GDM1 (cell line): ENCODE measurements at places on chromosomes 5 and 9.

DNA sequence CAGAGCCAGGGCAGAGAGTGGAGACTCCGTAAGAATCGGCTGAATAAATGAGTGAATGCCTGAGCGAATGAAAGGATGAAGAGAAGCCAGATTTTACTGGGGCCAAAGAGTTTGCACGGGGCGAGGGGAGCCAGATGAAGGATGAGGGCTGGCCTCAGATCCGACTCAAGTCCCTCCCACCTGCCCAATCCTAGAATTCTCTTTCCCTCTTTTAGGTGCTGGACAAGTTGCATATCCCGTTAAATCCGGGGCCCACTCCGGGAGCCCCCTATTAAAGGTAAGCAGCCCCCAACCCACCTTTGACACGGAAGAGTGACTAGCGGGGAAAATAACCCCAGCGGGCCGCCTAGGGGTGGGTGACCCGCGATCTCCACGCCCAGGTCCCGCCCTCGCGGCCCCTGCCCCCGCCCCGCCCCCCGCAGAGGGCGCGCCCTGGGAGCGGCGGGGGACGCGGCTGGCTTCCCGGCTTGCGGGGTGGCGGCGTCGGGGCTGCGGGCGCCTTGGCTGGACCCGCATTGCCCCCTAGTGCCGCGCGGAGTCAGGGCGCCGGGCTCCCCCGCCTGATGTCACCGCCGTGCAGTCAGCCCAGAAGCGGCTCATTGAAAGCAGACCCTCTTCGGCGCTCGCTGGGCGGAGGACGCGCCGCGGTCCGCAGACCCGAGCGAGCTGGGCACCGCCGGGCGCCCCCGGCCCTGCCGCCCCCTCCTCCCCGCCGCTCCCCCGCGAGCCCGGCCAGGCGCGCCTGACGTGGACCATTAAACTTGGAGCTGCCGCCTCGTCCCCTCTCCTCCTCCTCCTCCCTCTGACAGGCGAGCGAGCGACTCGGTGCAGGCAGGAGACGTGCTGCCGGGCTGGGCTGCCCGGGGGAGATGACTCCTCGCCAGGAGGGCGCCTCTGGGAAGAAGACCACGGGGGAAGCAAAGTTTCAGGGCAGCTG is at the start of gene ADRA1B:
Gene ADRA1B, plus strand, starts transcription at position 579 of the 937 bp plus-strand sequence. CDS start 424 bp downstream, outside the sequence.
- DNase-seq = no peak

DNA sequence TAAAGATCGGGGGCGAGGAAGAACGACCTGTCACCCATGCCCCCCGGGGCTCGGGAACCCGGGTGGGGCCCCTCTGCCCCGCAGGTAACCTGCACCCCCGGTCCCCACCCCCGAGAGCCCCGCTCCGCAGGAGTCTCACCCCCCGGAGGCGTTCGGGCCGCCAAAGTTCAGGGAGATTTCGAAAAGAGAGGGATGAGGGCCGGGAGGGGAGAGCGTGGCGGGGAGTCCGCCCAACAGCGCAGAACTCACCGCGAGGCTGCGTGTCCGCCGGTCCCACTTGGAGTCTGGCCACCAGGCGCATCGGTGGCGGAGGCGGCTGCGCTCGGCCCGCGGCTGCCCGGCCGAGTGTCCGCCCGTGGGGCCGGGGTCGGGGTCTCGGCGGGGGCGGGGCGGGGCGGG is at the start of gene PHF19:
Gene PHF19, minus strand, starts transcription at position 347 of the 399 bp plus-strand sequence. CDS start 2,447 bp downstream, outside the sequence.
- DNase-seq = no peak

GRCh38 chr9:8237096-8237495 is 437.5 kb upstream of the DMAC1 start:
- no peak for DNase-seq

DNA sequence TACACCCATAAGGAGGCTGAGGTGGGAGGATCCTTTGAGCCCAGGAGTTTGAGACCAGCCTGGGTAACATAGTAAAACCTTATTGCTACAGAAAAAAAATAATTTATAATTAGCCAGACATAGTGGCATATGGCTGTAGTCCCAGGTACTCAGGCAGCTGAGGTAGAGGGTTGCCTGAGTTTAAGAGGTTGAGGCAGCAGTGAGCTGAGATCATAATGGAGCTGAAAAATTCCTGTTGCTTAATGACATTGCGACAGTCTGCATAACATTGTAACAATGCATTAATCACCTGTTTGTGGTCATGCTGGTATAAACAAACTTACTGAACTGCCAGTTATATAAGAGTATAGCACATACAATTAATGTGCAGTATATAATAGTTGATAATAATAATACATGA is 214.2 kb downstream of the TRIM32 start:
- DNase-seq = no peak

DNA sequence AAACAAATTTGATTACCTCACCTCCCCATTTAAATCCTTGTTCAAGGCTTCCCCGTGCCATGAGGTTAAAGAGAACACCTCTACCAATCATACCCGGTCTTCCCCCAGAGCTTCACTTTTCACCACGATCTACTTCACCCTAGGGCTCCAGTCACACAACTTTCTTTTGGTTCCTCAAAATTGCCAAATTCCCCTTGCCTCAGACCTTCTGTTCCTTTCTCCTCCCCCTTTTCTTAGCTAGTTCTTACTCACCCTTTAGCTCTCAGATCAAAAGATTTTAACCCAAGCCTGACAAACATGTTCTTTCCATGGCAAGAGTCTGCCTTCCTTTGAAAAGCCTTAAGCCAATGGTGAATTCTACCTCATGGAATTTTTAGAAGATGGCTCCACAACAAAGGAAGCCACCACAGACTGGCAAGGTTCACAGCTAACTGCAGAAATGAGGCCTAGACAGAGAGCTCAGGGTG is 56.7 kb downstream of the MAPKAP1 start:
- DNase-seq = peak; percentile 42

DNA sequence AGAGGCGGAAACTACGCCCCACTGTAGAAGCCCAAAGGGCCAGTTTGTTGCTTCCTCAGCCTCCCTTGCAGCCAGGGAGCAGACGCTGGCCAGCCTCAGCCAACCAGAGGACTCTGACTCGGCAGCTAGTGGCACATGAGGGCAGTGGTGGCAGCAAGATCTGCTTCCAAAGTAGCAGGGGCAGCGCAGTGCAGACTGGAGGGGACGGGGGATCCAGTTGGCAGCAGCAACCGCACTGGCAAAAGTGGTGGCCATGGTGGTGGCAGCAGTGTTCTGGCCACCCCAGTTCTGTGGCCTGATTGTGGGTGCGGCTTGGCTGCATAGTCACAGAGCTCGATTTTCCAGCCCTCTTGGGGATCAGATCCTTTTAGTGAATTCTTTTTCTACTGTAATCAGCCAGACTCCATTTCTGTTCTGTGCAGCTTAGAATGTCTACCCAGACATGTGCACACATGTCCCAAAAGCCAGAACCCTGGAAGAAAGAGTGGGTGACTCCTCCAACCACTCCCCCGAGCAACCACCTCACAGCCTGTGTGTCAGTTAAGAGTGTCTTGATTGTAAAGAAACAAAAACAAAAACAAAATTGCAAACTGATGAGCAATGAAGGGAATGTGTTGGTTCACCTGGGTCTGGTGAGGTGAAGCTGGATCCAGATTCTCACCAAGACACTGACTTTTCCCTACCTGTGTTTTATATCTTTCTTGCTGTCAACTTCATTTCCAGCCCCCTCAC is 11.0 kb upstream of the ZBTB43 start:
- DNase-seq = no peak

DNA sequence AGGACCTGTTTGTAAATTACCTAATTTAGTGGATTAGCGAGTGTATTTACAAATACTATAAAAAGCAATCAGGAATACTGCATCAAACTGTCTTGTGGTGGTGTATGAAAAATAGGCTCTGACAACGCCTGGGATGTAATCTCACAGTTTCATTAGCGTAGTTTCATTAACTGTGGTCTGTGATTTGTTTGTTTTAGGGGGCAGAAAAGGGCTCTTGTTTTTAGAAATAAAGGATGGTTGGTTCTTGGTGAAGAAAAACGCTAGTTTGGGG is 1.4 kb downstream of the SLC44A1 start:
- DNase-seq = no peak

DNA sequence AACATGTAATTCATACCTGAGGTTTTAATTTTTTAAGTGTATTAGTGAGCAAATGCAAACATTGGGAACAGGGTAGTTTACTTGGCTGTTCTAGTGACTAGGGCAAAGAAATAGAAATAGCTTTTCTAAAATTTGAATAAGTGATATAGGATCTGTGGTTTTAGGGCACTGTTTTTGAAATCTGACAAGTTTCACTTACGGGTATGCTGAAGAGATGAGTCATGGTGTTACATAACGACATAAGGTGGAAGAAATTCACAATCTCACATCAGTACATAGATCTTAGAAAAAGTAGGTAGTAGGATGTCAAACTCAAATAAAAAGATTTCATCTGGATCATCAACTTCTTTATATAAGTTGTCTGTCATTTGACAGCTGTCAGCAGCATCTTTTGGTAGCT is 772.3 kb downstream of the MAT2B start:
- DNase-seq = no peak

GRCh38 chr9:4741365-4742089 is 525 bp upstream of the AK3 start:
- no peak for DNase-seq

DNA sequence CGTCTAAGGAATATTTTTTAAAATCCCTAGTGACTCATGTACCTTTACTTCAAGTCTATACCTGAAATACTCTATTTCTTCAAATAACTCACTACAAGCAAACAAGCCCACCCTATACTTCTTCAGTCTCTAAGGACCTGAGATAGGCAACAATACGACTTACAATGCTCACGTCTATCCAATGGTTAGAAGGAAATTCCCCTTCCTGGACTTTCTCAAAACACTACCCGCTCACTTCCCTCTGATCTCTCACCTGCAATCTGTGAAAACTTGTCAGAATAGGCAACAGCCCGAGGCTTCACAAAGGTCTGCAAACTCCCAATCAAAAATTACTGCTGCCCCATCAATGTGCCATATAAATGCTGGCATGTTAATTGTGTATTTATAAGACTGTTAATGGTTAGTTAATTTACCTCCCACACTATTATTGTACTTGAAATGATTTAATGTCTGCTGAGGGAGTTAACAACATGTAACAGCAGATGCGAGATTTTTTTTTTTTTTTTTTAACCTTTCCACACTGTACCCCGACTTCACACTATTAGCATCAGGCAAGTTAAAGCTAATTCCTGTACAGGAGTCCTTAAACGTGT is 27.3 kb downstream of the MAPKAP1 start:
- DNase-seq = no peak

DNA sequence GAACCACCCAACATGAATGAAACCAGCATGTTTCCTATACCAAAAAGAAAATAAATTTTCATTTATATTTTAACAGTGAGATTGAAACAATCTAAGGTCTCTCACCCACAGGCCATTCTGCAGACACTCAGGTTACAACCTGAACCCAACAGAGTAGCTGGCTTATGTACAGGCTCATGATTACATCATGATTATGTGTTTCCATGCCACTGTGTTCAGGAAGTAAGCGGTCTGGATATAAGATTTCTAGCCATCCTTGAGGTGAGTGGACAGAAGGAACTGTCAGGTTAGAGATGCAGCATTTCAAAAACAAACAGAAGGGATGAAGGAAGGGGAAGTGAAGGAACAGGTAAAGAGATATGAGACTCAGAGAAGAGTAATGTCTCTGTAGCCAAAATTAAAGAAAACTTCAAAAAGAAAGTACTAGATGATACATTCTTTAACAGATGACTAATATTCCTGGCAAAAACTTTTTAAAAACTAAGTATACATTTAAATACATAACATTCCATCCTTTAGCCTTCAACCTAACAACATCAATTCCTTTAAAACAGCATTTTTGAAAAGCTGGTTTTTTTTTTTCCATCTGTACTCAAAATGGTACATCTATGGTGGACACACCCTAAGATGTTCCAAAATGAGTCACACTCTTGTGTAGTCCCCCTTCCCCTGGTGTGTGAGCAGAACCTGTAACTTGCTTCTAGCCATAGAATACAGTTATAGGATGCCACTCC is 119.8 kb downstream of the LPAR1 start:
- no peak for DNase-seq

- no peak for DNase-seq
Observed at GRCh38 chr9:91275655-91276054, 86.1 kb downstream of the AUH start.

DNA sequence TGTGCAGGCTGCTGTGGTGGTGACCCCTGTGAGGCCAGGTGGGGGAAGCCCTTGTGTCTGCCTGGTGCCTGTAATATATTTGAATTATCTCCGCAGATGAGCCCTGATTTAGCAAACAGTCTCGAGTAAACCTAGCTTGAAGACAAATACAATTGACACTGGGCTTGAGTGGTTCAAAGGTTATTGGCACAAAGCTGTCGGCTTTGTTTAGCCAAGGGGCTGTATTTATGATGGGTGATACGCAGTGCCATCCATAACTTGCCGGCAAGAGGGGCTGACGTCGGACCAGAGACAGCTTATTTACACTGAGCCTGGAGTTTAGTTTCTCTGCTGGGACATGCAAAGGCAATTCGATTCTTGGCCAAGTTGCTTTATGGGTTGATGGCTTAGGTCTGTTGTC is 20.0 kb upstream of the PITX1 start:
- DNase-seq = no peak

DNA sequence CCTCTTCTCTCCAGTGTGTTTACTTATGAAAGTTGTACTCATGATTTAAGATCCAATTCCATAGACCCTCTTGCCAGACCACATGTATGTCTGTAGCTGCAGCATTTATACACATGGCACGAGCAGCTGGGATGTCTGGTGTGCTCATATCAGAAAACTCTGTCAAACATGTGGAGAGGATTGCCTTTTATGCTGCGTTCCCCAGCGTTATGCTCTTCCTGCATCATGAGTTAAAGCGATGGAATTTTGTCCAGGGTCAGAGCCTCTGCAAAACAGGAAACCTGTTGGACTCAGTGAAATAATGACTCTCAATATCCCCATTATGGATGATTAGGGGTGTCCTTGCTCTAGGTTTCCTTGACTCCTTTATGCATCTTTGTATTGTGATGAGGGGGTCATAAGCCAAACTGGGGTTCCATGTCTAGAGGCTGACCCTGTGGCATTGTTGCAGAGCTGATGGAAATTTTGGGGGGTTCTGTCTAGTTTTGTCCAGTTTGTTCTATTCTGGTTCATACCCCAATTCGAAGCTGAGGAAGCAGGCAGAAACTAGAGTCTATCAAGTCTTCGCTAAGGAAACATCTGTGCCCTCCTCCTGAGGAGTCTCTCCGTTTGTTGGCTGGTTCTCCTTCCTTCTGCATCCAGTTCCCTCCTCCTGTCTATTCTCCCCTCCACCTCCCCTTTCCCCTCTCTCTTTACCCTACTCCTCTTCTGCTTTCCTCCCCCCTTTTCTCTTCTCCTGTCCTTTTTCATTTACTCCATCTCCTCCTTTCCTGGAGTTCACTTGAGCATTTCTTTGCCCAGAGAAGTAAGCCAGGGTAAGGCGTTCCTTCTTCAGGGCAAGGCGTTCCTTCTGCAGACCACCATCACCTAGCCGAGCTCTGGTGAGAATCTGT is 252.8 kb downstream of the MAST4 start:
- DNase-seq = no peak

GRCh38 chr5:82586181-82586580 is 308.0 kb upstream of the RPS23 start:
- no peak for DNase-seq

- DNase-seq = no peak
Observed at GRCh38 chr9:125332527-125332926, 70.9 kb downstream of the GAPVD1 start.
